NCI-H2029 treated with DMSO at 0.1 percent for 48 hours (cell line): ENCODE measurements at places on chromosomes 7 and 10.

GRCh38 chr7:80319461-80319860, 184.8 kb downstream of the GNAI1 start:
- DNase-seq: no peak

GRCh38 chr10:128064970-128065580, 61.1 kb downstream of the MKI67 start:
- DNase-seq: no peak

GRCh38 chr10:124912101-124912886, 29.6 kb upstream of the ZRANB1 start:
- DNase-seq: no peak

DNA sequence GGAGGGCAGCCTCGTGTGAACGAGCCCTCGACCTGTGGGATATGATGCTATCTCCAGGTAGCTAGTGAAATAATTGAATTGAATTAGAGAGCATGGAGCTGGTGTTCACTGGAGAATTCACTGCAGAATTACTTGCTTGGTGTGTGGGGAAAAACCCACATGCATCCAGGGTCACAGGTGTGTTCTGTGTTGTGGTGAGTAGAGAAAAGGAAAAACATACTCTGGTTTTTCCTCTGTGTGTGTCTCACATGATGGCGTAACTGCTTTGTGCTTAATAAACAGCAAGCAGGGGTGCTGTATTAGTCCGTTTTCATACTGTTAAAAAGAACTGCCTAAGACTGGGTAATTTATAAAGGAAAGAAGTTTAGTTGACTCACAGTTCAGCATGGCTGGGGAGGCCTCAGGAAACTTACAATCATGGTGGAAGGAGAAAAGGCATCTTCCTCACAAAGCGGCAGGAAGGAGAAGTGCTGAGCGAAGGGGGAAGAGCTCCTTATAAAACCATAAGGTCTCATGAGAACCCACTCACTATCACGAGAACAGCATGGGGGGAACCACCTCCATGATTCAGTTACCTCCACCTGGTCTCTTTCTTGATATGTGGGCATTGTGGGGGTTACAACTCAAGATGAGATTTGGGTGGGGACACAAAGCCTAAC, 62.6 kb downstream of the TACR2 start:
- DNase-seq: no peak

- no peak for DNase-seq
Observed at GRCh38 chr10:84665883-84666463, 337.6 kb downstream of the CCSER2 start.

DNA sequence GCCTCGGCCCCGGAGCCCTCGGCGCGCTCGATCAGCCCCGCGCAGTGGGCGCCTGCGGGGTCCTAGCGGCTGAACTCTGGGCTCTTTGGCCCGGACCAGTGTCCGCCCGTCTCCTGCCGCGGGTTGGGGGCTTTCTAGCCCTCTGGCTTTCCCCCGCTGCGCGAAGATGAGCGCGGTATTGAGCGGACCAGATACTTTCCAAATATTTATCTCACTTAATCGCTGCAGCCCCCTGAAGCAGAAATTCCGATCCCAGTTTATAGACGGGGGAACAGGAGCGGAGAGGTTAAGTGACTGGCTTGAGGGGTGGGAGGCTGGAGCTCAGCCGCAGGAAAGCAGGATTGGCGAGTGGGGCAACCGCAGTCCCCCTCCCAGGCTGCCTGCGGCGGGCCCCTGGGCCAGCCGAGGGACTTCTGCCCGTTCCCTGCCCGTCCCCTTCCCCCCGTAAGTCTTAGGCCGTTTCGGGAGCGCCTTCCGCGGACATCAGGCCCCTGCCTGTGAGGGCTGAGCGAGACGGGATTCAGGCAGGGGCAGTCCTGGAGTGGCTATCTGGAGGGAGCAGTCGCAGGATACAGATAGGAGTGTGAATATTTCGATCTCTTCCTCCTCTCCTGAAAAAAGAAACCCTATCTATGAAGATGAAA, 565 bp downstream of the STRIP2 start:
- no peak for DNase-seq
